ENCODE measurements at places on chromosomes 5 and 9.

- DNase-seq, result peak; percentile 30
These were observed 47.0 kb upstream of the MYO10 start for GRCh38 chr5:16983022-16983639.

DNA sequence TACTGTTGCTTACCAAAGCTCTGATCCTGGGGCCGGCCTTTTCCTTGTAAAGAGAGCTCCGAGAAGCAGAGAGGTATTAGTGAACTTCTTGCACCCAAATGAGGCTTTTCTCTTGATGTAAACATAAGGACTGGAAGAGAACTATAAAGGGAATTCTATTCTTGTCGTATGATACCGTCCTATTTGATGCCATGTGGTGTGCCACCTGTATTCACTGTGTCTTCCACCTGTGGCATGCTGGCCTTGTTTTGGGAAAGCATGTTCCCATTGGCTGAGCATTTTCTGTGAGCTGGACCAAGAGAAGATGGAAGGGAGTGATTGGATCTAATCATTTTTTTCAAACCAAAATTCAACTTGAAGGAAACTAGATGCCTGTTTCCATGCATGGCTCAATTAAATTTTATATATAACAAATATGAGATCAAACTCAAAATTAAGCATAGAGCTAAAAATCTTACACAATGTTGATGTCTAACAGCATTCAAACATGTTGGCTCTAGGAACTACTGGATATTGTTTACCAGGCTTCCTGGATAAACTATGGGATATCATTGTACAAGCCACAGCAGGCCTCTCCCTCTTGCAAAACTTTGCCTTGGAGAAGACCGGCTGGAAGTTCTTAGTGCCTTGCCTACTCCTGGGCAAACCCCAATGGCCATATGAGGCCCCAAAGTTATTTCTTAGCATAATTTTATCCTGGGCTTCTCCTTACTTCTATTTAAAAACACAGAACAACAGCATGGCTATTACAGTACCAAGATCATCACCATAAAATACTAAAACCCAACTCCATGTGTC, 115.3 kb downstream of the TSSK1B start:
- no peak for DNase-seq

- no peak for DNase-seq
These were observed 43.8 kb downstream of the ANKRD33B start for GRCh38 chr5:10607666-10608073.

GRCh38 chr5:108623826-108624225, 123.9 kb upstream of the FER start:
- no peak for DNase-seq

DNA sequence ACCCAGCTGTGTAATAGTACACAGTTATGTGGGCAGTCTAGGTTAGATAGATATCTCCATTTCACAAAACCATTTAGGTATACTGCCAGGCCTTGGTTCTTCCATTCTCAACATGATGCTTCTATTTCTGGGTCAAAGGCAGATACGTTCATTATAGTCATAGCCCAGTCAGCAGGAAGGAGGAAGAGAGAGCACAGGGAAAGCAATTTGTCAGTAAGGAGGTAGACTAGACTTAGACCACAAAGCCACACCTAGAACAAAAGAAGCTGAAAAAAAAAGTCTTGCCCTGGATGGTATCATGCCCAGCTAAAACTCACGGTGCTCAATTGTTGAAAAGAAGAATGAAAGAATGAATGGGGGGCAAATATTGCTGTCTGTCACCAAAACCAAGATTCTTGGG, 7.6 kb downstream of the INVS start:
- no peak for DNase-seq

DNA sequence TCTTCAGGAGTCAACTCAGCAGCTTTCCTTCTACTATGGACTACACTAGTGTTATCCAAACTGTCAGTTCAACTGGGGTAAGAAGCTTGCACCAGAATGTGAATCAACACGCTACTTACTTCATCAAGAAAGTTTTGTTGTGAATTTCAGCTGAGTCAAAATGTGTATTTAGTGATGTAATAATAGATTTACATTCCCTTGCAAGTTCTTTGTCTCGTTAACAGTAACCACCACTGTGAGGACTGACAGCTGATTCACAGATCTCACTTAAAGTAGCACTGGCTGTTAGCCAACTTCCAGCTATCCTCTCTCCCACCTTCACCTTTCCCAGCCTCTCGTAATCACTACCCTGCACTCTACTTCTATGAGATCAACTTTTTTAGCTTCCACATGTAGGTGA, 445.3 kb downstream of the NTRK2 start:
- no peak for DNase-seq
